ENCODE measurements at places on chromosomes 1 and 21. TPM values are rescaled to one million over a fixed set of nuclear protein-coding genes. Genes with fewer than 3 reads are reported as not detected.

LCE1E gene
- not detected for polyA plus RNA-seq

HFM1 gene
- 6.4 TPM for polyA plus RNA-seq

RGS1 gene
- polyA plus RNA-seq: 5.6 TPM

GBP5 gene
- 1.5 TPM for polyA plus RNA-seq

TEDDM1 gene
- 0.21 TPM for polyA plus RNA-seq

AKR1A1 gene
- 141 TPM for polyA plus RNA-seq

CELA3B gene
- polyA plus RNA-seq: 0.48 TPM

OR2G6 gene
- 0.04 TPM for polyA plus RNA-seq

ENSA gene
- 201 TPM for polyA plus RNA-seq

FAM151A gene
- 0.57 TPM for polyA plus RNA-seq

ARMH1 gene
- 7.6 TPM for polyA plus RNA-seq

TFF1 gene
- polyA plus RNA-seq: not detected

FCRL4 gene
- not detected for polyA plus RNA-seq

ACOT11 gene
- polyA plus RNA-seq: 15.1 TPM

CASQ1 gene
- polyA plus RNA-seq: 33.0 TPM

LORICRIN gene
- polyA plus RNA-seq: not detected

OR2L13 gene
- not detected for polyA plus RNA-seq

CDCA8 gene
- polyA plus RNA-seq: 16.2 TPM

Measured in right lung (tissue), 10 donors.